ENCODE measurements at places on chromosomes 13 and 19.

DNA sequence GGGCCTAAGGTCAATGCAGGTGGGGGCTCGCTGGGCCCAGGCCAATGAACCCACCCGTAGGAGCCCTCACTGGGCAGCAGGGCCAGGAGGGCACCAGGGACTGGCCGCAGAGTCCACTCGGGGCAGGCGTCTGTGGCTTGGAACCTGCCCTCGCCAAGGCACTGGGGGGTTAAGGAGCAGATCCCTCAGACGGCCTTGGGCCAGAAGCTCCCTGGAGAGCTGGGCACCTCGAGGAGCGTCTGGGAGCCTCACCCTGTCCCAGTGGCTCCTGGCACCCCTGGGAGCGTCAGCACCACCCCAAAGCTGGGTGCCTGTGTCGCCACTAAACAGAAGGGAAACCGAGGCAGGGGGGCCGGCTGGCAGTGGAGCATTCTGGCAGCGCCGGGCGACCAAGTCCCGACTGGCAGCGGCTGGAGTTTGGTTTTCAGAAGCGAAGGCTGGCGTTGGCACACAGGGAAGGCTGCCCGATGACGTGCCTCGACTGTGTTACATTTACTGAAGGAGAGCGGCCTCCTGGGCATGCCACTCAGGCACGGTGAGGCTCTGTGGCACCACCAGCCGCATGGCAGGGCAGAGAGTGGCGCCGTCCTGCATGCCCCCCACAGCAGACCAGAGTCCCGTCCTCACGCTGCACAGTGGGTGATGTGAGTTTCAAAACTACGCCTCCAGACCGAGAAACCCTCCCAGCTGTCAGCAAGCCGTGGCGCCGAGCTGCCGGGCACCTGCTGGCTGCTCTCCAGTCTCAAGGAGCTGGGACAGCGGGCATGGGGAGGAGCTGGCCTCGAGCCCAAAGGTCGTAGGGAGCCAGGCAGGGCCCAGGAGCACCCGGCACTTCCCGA, 9.2 kb upstream of the MEX3D start:
- DNase-seq = no peak

DNA sequence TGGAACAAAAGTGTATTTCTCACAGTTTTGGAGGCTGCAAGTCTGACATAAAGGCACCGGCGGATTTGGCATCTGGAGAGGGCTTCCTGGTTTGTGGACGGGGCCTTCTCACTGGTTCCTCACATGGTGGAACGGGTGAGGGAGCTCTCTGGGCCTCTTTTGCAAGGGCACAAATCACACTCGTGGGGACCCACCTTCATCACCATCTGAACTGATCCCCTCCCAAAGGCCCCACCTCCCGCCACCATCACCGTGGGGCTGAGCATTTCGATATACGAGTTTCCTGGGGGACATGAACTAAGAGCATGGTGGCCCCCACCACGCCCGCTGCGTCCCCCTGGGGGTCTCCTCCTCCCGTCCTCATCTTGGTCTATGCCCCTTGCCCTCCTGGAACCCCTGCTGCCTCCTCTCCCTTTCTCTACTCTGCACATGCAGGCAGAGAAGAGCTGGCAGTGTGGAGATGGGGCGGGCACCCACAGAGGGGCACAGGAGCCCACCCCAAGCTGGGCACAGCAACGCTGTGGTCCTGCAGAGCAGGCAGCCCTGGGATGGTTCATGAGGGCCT, 20.8 kb upstream of the SPACA7 start:
- DNase-seq = no peak

DNA sequence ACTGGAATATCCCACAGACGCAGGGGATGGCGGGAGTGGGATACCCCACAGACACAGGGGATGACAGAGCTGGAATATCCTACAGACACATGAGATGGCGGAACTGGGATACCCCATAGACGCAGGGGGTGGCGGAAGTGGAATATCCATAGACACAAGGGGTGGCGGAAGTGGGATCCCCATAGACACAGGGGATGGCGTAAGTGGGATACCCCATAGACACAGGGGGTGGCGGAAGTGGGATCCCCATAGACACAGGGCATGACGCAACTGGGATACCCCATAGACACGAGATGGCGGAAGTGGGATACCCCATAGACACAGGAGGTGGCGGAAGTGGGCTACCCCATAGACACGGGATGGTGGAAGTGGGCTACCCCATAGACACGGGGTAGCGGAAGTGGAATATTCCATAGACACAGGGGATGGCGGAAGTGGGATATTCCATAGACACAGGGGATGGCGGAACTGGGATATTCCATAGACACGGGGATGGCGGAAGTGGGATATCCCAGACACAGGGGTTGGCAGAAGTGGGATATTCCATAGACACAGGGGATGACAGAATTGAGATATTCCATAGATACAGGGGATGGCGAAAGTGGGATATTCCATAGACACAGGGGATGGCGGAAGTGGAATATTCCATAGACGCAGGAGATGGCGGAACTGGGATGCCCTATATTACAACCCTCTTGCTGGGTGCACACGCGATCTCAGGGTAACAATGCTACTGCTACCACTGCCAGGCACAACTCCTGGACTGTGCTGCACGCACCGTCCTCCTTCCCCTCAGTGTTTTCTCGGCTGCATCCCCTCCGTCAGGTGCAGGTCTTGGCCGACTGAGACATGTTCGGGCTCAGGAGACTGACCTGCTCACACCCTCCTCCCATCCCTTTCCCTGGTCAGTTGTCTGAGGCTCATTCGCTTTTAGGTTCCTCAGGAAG, 28.1 kb downstream of the ZNF787 start:
- DNase-seq = no peak

DNA sequence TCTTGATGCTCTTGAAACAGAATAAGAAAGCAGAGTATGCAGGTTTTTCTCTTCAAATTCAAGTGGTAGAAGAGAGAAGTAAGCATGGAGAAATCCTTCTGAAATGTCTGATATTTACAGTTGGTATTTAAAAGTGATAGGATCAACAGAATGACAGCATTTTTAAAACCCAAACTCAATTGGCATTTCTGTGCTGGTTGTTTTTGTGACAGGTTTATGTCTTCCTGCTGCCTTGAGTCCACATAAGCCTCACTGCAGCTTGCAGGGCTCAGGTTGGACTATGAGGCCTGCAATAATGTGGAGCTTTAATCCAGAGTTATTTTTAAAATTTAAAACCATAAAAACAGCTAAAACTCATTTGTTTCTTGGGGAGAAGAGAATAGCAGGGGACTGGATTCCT, 105.1 kb downstream of the ZAR1L start:
- DNase-seq = no peak

GRCh38 chr19:12581100-12581499, 29.5 kb downstream of the ZNF490 start:
- no peak for DNase-seq

DNA sequence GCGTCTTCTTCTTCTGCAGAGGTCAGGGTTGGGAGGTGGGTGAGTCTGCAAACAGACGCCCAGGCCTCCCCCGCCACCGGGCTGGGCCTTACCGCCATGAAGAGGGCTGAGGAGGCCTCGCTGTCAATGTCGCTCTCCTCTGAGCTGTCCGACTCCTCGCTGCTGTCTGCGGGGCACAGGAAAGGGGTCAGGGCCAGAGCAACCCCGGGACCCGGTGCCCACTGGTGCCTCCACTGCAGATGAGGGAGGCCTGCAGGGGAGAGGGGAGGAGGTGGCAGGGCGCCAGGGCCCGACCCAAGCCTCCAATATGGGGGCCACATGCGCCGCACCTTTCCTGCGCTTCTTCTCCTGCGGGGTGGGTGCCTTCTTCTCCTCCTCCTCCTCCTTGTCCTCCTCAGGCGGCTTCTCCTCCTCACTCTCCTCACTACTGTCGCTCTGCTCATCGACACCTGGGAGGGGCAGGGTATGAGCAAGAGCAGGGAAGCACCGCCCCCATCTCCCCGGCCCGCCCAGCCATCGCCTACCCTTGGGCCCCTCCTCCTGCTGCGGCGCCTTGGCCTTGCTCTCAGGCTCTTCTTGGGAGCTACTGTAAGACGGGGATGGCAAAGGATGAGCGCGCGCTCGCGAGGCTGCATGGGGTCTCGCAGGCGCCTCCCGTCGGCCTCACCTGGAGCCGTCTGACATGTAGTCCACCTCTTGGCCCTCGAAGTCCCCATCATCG, 5.5 kb upstream of the PSPN start:
- DNase-seq = no peak

- peak; percentile 16 for DNase-seq
Measured at GRCh38 chr13:114339857-114340534, 25.7 kb downstream of the CHAMP1 start.

- no peak for DNase-seq
Measured at GRCh38 chr19:51044327-51044726, 9.5 kb upstream of the KLK12 start.

GRCh38 chr19:30060531-30061222, 118.6 kb downstream of the URI1 start:
- DNase-seq = no peak

GRCh38 chr13:110397436-110398115, 90.5 kb downstream of the COL4A2 start:
- DNase-seq = no peak

DNA sequence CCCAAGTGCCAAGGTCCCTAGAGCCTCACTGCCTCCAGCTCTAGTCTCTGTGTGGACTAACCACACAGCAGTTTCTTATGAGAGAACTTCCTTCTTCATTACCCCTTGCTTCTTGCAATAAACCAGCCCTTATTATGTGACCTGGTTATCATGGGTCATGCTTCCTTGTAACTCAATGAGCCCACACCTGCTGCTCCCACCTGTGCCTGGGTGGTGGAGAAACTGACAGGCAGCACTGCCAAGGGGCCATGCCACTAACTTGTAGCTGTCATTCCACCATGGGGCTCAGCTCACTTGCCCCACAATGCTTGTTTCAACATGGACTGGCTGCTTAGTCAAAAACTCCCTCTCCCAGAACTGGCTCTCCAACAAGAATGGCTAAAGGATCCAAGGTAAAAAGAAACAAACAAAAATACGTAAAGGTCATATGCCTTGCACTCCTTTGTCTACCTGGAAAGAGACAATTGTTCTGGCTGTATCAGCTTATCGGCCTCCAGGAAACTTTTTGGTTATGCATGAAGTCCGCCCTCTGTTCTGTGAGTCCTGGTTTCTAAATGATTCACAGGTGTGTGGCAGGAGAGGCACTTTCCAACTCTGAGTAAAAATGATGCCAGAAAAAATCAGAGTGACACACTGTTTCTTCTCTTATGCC, 446.4 kb downstream of the COG6 start:
- DNase-seq = no peak

DNA sequence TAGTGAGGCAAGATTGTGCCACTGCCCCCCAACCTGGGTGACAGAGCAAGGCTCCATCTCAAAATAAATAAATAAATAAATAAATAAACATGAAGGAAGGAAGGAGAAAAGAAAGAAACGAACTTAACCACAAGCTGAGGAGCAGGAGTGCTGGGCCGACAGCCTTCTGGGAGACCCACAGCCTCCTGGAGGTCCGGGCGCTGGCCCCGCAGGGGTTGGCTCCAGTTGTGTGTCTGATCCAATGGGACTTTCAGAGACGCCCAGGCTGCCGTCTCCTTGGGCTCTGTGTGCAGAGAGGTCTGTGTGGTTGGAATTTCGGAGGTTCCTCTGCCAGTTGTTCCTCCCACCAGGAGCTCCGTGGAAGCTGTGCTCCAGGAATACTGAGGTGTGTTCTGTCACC, 36.0 kb upstream of the MCF2L start:
- no peak for DNase-seq

All from stimulated activated CD8-positive, alpha-beta memory T cell treated with anti-CD3 and anti-CD28 coated beads, Interleukin-7, amount 100 ng/mL, for 4 hours (primary cell).